ENCODE measurements at places on chromosomes 13 and 19.
A peak's percentile ranks its signal among the peaks of the same experiment; 100 is the strongest.

GRCh38 chr19:47093841-47094240 is 19.7 kb downstream of the ZC3H4 start:
- no peak for DNase-seq

- no peak for DNase-seq
Observed at GRCh38 chr19:51086153-51086850, 3.6 kb upstream of the KLK14 start.

GRCh38 chr19:2302319-2303210 is 5.4 kb downstream of the LINGO3 start:
- DNase-seq = no peak

- peak; percentile 82 for DNase-seq
Observed at GRCh38 chr19:18594096-18594823, 5.7 kb downstream of the REX1BD start.

Measured in erythroblast (primary cell).